ENCODE measurements at places on chromosomes 6 and 20. TPM values are rescaled to one million over a fixed set of nuclear protein-coding genes. Genes with fewer than 3 reads are reported as not detected.

TMEM170B gene
- 8.6 TPM for total RNA-seq

SLPI gene
- total RNA-seq = not detected

RIMS1 gene
- 4.0 TPM for total RNA-seq

SLC22A16 gene
- total RNA-seq = not detected

UBE2C gene
- total RNA-seq = 198 TPM

ITPA gene
- 57.5 TPM for total RNA-seq

ACSS1 gene
- total RNA-seq = 4.1 TPM

GPX5 gene
- total RNA-seq = not detected

OTOR gene
- not detected for total RNA-seq

C6orf132 gene
- 48.3 TPM for total RNA-seq

AIF1 gene
- total RNA-seq = 6.2 TPM

OR2B3 gene
- not detected for total RNA-seq

TUBB1 gene
- total RNA-seq = not detected

IP6K3 gene
- total RNA-seq = 0.14 TPM

SERPINB1 gene
- 5.6 TPM for total RNA-seq

MAP1LC3A gene
- total RNA-seq = 9.5 TPM

PLEKHG1 gene
- 1.0 TPM for total RNA-seq

SCRT2 gene
- total RNA-seq = 0.31 TPM

Measured in GM23338 (cell line).